ENCODE measurements at places on chromosomes 12 and 14.

GRCh38 chr12:81866081-81866480 lies 106.9 kb upstream of the PPFIA2 start:
- no peak for DNase-seq

DNA sequence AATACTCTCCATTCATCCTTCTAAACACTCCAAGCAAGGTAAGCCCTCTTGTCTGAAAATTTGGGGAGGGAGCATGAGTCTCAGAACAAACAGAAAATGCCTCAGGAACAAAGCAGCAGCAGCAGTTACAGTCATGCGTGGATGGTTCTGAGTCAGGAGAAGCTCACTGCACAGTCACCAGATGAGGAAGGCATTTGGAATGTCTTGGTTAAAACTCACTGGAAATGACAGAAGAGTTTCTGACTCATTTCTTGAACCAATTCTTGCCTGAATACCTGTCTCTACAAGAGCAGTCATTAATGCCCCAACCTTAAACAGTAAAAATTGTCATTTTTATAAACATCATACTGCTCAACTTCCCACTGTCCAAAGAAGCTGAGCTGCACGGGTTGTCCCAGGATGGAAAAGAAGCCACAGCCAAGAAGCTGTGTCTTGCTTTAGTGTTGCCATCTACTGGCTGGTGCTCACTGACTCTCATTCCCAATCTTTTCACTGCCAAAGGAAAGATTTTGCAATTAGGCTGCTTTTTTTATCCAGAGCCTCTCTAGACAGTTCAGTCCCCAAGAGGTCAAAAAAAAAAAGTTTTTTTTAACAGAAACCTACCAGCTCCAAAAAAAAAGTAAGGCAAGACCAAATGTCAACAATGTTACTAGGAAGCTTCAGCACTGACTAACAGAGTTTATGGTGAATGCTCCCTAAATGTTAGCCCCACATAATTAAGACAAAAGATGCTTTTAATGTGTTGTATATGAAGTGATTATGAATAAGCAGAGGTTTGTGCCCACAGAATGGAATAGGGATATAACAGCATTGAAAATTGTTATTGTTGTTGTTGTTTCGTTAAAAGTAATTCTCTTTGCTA lies 40.4 kb downstream of the KICS2 start:
- DNase-seq, result no peak

DNA sequence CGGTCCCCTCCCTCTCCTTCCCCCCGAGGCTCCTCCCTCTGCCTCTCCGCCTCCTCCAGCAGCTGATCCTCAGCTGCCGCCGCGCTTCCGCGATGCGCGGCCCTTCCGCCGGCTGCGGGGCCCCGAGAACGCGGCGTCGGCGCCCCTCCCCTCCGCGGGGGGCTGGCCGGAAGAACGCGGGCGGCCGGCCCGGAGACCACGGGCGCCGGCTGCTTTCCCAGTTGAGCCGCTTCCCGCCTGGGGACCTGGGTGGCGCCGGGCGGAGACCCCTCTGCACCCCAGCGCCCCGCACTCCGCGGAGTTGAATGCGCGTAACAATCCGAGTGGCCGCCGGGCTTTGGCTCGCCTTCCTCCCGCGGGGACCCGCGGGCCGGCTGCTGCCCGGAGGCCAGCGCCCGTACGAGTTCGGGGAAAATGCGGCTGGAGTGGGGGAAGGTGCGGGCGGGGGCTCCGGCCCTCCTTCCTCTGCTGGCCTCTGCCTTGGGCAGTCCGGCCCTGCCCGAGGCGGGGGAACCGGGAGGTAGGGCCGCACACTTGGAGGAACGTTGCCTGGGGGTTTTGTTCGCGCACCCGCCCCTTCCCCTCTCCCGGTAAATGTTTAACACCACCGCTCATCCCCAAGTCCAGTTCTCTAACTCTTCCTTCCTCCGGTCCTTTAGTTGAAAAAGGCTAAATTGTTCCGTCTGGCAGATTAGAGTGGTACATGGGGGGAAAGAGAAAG lies 393 bp upstream of the DCAF5 start:
- no peak for DNase-seq

- DNase-seq, result no peak
Observed at GRCh38 chr12:90027889-90028634, 319.4 kb upstream of the ATP2B1 start.

DNA sequence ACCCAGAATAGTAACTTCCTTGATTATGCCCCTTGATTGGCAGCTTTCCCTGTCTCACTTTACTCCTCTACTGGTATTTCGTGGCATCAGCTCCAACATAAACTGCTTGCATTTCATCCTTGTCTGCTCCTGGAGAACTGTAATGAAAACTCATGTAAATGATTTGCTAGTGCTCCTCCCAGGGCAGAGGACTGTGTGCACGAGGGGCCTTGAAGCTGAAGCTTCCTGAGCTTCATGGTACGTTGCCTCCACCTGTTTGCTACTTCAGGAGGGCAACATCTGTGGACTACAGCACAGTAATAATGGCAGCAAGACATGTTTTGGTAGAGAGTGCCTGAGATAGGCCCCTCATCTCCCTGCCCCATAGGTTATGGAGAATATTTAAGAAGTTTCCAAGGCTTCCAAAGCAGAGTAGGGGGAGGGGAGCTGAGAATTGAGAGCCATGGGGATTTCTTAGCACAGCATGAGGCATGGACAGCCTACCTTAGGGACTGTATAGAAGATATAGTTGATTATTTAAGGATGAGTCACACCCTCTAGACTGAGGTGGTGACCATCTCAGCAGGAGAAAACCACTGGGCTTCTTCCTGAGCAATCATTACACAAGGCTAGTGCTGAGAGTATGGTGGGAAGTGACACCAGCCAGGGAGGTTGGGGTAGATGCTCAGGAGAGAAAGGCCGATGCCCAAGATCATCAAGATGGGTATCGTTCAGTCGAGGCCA lies 29.5 kb downstream of the CCDC198 start:
- DNase-seq, result no peak

DNA sequence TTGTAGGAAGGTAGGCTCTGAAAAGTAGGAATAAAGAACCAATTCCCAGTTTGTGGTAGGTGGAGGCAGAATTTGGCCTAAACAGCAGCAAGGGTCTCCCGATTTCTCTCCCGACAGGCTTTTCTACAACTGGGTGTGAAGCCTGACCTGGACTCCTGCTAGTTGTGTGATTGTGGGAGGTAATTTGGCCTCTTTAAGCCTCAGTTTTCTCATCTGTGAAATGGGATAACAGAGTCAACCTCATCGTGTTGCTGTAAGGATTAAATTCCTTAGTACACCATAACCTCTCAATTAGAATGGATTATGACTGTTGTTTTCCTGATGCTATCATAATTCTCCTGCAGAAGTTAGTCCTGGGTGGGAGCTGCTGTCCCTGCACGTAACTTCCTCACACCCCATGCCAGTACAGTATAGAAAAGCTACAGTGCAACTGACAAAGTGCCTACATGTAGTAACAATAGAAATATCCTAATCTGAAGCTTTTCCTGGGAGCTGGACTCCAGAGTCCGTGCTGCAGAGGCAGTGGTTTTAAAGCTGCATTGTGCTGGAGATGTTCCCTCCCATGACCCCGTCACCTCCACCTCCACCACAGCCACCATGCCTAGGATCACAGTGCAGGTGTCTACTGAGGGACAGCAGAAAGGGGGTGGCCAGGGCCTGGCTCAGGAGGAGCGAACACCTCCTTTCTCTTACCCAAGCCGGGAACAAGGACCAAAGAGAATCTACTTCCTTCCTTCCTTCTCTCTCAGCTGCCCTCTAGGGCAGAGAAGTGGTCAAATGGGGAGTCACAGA lies 76.5 kb downstream of the FBXL14 start:
- no peak for DNase-seq

DNA sequence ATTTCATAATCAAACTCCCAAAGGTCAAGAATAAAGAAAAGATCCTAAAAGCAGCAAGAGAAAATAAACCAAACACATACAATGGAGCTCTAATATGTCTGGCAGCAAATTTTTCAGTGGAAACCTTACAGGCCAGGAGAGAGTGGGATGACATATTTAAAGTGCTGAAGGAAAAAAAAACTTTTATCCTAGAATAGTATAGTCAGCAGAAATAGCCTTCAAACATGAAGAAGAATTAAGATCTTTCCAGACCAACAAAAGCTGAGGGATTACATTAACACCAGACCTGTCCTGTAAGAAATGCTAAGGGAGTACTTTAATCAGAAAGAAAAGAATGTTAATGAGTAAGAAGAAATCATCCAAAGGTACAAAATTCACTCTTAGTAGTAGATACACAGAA lies 215.7 kb upstream of the IGF1 start:
- no peak for DNase-seq

DNA sequence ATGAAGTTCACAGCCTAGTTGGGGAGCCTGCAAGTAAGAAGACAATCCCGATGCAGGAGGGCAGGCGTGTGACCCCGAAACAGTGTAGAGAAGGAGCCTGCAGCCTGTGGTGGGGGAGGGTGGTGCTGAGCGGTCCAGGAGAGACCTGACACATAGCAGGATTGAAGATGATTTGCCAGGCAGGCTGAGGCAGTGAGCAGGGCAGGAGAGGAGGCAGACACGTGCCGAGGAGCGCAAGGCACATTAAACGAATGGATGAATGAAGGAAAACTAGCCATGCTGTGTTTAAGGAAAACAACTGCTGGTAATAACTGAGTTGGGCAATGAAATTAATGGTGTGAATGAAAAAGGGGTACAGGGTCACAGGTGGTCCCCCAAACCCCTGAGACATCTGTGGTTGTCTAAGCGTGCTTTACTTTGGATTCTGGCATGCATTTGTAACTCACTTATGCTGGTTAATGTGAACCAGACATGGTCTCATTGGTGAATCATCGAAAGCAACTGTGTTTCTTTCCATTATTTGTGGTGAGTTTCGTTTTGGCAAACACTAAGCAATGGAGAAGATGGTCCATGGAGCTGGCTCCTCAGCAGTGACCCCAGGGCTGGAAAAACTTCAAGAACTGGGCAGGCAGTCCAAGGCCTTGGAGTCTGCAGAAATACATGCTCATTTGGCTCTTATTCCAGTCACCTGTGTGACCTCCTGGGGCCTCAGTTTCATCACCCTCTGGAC lies 96.9 kb upstream of the EVL start:
- no peak for DNase-seq

- no peak for DNase-seq
Observed at GRCh38 chr12:65615118-65615517, 209.2 kb upstream of the HMGA2 start.

DNA sequence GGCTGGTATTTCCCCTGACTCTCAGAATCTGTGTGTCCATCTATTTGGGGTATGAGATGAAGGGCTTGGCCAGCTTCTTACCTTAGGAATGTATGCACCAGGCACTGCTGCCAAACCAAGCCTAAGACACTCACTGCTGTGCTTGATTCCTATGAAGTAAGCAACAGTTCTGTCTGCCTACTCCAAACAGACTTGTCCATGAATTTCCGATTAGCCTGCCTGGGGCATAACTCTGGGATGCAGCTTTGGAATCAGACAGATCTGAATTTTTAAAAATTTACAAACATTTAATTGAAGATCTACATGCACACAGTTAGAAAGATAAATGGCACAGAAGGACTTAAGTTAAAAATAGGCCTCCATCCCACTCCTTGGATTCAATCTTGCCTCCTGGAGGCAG lies 59.5 kb upstream of the JDP2 start:
- no peak for DNase-seq

DNA sequence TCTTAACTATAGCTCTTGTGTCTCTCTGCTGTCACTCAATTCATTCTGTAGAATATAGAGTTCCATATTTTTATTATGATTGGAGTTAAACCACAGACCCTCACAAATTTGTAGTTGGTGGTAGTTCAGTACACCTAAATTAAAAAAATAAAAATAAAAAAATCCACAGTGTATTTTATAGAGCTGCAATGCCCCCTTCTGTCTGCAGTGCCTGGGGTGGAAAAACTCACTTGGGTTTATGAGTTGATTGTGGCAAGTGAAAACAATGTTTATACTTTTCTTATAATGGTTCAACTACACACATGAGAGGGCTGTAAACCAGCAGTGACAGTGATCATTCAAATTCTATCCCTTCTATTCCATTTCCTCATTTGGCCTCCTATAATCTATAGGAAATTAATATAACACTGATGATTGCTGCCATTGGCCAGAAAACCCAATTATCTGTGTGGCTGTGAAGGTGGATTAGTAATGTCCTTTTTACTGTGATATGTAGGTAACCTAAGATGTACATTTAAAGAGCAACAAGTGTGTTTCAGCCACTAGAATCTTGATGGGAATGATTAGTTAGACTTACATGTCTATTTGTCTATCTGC lies 166.9 kb upstream of the LRIG3 start:
- DNase-seq, result no peak

DNA sequence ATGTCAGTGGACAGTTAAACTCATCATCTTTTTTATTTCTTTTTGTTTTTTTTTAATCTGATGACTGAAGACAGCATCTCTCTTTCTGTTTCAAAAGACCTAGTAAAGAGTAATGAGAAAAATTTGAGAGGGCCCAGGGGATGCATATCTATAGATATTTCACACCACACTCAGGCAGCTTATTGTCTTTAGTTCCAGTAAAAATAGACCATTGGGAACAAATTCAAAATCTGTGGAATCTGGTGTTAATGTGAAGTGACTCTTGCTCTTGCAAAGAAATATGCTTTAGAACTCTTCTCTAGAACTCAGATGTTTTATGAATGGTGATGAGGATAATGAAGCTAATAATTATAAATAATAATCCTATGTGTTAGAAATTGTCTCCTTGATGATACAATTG lies 214.5 kb upstream of the ATP2B1 start:
- DNase-seq, result no peak

DNA sequence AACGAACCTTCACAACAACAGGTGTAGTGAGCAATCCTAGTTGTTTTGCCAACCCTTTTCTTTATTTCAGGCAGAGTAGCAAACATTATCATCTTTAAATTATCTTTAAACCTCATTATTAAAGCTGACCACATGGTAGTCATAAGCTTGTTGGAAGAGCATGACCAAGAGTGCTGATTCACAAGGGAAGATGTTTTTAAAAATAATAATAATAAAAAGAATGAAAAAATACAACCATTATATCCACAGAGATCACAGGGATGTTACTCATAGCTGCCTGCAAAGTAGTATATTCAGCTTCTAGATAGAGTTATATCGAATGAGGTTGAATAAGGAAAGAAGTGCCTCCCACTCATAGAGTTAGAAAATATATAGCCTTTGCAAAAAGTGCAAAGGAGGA lies 101.0 kb upstream of the FLRT2 start:
- DNase-seq, result no peak

GRCh38 chr12:124217508-124218242 lies 77.2 kb upstream of the RFLNA start:
- no peak for DNase-seq

GRCh38 chr12:15155271-15155670 lies 65.9 kb downstream of the RERG start:
- no peak for DNase-seq

DNA sequence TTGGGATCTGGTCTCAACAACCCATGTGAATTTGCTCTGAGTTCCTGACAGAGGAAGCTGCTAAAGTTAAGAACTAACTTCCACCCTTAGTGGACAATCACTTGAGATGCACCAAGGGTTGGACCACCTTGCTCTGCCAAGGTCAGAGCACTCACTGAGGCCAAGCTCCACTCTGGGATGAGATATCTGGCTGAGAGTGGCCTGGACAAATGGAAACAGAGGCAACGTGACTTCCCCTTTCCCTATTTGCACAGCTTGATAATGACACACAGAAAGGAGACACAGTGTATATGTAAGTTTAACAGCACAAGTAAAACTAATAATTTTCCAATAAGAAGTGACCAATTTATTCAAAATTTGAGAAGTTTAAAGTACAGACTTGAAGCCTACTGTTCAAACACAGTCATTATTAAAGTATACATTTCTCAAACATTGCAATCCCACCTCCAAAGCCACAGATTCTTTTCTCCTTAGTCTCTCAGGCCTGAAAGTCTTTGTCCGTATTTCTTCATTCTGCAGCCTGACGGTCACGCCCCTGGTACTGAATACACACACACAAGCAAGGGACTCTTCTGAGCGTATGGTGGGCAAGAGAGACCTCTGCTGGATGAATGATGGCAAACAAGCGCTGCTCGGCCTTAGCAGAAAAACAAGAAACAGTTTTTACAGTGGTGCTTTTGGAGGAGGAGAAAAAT lies 28.6 kb downstream of the TMEM30B start:
- DNase-seq, result peak; percentile 33
